Stimulated activated CD4-positive, alpha-beta T cell treated with anti-CD3 and anti-CD28 coated beads, TNF-alpha, amount 100 ng/mL, for 48 hours (primary cell): ENCODE measurements at places on chromosomes 16 and 17.

DNA sequence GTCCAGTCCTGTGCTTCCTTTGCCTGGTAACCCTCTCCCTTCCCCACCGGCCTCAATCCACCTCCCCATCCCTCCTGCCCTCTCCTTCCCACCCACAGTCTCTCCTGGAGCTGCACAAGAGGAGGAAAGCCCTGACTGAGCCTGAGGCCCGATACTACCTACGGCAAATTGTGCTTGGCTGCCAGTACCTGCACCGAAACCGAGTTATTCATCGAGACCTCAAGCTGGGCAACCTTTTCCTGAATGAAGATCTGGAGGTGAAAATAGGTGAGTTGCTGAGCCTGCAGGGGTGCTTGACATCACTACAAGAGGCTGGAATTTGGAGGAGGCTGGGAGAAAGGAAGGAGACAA is 1.3 kb downstream of the PLK1 start:
- DNase-seq, result no peak

GRCh38 chr17:69406941-69407340 is 7.6 kb upstream of the MAP2K6 start:
- no peak for DNase-seq

- no peak for DNase-seq
These were observed 7.2 kb upstream of the COL1A1 start for GRCh38 chr17:50208611-50209061.

- no peak for DNase-seq
These were observed 17.4 kb downstream of the ASPSCR1 start for GRCh38 chr17:81994593-81995462.

GRCh38 chr17:77141846-77142449 is 1.2 kb downstream of the SEC14L1 start:
- DNase-seq, result no peak

GRCh38 chr16:58272855-58273254 is 22.0 kb downstream of the PRSS54 start:
- no peak for DNase-seq
